ENCODE measurements at places on chromosomes 6 and 20. TPM values are rescaled to one million over a fixed set of nuclear protein-coding genes. Genes with fewer than 3 reads are reported as not detected.

- H3K4me1 ChIP-seq, result peaks cover 97% of the 10 kb centered on the region
- no peaks in the 10 kb centered on the region for H3K36me3 ChIP-seq
- DNase-seq, result no peak
- no peak overlapping the region for H3K4me3 ChIP-seq
These were observed 44.7 kb downstream of the RREB1 start for GRCh38 chr6:7152462-7152861.

DNA sequence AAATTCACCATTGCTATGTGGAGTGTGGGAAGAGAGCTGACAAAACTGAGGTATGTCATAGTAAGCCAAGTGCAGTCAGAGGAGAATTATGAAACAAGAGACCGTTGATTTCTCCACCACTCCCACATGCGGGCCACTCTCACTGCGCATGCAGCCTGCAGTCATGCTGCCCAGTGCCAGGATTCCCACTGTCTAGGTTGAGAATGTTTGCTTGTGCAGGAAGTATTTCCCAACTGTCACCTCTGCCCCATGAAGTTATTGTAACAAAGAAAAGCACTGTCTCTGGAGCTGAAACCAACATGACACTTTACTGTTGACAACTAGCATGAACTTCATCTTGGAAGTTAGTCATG lies 18.7 kb upstream of the SFT2D1 start:
- peaks cover 27% of the 10 kb centered on the region for H3K36me3 ChIP-seq
- no peak overlapping the region for H3K4me3 ChIP-seq
- DNase-seq, result peak; percentile 92
- no peaks in the 10 kb centered on the region for H3K27me3 ChIP-seq
- H3K27ac ChIP-seq, result peak overlapping the region; percentile 71

GRCh38 chr6:150729188-150729748 lies 129.6 kb downstream of the PLEKHG1 start:
- DNase-seq, result no peak
- H3K4me3 ChIP-seq, result no peak overlapping the region
- no peaks in the 10 kb centered on the region for H3K27me3 ChIP-seq
- H3K36me3 ChIP-seq, result peaks cover 11% of the 10 kb centered on the region

DNA sequence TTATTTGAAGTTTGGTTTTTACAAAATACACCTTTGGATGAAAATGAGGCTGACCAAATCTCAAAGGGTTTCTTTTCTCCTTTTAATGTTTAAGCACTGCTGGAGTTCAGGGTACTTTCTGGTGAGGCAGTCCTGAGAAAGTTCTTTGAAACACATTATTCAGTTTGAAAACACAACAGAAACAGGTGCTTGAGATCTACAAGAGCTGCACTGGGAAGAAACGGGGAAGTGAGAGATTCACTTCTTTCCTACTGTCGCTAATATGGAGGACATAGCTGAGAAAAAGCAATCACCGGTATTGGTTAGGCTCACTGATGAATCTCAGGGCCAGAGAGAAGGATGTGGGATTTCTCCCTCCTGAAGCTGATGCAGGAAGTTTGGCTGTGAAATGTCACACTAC lies 22.9 kb upstream of the TMEM170B start:
- H3K4me1 ChIP-seq, result no peaks in the 10 kb centered on the region
- no peaks in the 10 kb centered on the region for H3K36me3 ChIP-seq
- DNase-seq, result no peak
- no peaks in the 10 kb centered on the region for H3K27me3 ChIP-seq

DNA sequence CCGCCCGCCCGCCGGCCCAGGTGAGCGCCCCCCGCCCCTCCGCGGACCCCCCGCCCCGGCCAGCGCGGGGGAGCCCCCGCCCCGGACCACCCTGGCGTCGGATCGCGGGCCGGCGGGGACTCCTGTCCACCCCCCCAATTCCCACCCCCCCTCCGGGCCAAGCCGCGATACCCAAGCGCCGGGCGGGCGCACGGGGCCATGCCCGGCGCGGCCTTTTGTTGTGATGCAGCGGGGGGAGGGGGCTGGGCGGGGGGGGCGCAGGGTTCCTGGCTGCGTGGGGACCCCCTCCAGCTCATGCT lies 245 bp downstream of the SRC start:
- DNase-seq, result no peak
- H3K27me3 ChIP-seq, result no peaks in the 10 kb centered on the region
- no peaks in the 10 kb centered on the region for H3K36me3 ChIP-seq
- H3K4me1 ChIP-seq, result no peaks in the 10 kb centered on the region
- H3K4me3 ChIP-seq, result peak overlapping the region; percentile 67
- peak overlapping the region; percentile 51 for H3K27ac ChIP-seq

DNA sequence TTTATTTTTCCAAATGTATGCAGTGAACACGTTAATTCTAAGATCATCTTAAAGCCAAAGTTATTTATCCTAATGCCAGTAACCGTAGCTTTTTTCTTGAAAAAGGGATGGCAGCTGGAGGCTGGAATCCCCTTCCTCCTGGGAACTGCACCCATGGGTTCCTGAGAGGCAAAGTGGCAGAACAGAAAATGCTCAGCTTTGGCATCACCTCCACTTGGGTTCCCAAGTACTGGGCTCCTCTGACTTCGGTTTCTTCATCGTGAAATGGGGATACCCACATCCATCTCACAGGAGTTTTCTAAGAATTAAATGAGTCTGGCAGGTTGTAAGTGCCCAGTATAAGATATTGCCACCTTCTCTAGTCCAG lies 6.2 kb upstream of the DDX43 start:
- no peak overlapping the region for H3K27ac ChIP-seq
- H3K4me1 ChIP-seq, result no peaks in the 10 kb centered on the region
- H3K27me3 ChIP-seq, result no peaks in the 10 kb centered on the region
- H3K4me3 ChIP-seq, result peak overlapping the region; percentile 51
- H3K36me3 ChIP-seq, result no peaks in the 10 kb centered on the region

GRCh38 chr20:6718662-6719368 lies 48.7 kb upstream of the BMP2 start:
- H3K4me1 ChIP-seq, result no peaks in the 10 kb centered on the region
- DNase-seq, result no peak

DNA sequence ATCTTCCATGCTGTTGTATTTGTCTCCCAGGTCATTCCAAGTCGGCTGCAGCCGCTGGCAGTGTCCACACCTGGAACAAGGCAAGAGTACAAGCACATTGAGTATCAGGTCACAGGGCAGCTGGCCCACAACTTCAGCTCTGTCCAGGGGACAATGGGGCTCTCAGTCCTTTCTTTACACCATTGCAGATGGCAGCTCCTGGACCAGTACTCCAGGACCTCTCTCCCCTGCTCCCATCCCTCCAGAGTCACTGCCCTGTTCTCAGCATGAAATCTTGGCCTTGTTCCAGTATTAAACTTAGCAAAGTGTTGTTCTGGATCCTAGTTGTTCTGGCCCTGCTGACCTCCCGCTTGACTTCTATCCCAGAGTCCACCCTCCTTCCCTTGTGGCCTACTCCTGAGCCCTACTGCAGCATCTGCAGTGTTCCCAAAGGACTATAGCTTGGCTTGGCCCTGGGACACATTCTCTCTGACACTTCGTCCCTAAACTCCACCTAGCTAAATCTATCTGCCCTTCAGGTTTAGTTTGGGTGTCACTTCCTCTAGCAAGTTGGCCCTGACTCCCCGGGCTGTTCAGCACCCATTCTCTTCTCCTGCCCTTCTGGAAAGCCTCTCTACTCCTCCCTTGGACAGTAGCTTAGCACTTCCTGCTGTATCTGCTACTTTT lies 5.8 kb downstream of the TXNDC5 start:
- H3K27me3 ChIP-seq, result no peaks in the 10 kb centered on the region
- no peak overlapping the region for H3K4me3 ChIP-seq
- peaks cover 33% of the 10 kb centered on the region for H3K36me3 ChIP-seq
- H3K27ac ChIP-seq, result peak overlapping the region; percentile 12
- no peak for DNase-seq

- H3K36me3 ChIP-seq, result no peaks in the 10 kb centered on the region
- no peaks in the 10 kb centered on the region for H3K4me1 ChIP-seq
- no peak for DNase-seq
- H3K27me3 ChIP-seq, result no peaks in the 10 kb centered on the region
- H3K4me3 ChIP-seq, result no peak overlapping the region
These were observed 98.3 kb upstream of the FRMD1 start for GRCh38 chr6:168177103-168177891.

DNA sequence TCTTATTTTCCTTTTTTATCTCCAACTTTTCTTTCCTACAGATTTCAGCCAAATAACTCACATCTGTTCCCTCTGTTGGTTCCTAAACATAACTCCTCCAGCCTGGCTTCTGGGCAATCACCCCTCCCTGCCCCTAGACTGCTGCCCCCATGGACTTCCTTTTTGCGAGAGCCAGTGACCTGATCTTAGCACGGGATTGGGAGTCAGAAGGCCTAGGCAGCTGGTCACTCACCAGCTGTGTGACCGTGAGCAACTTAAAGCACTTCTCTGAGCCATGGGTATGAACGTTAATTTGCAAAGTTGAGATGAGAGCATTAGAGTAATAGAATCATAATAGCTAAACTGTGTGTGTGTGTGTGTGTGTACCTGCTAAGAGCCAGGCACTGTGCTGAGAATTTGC lies 4.5 kb upstream of the MMP9 start:
- no peaks in the 10 kb centered on the region for H3K4me1 ChIP-seq
- no peak for DNase-seq
- no peak overlapping the region for H3K4me3 ChIP-seq
- H3K27me3 ChIP-seq, result no peaks in the 10 kb centered on the region
- no peaks in the 10 kb centered on the region for H3K36me3 ChIP-seq

DNA sequence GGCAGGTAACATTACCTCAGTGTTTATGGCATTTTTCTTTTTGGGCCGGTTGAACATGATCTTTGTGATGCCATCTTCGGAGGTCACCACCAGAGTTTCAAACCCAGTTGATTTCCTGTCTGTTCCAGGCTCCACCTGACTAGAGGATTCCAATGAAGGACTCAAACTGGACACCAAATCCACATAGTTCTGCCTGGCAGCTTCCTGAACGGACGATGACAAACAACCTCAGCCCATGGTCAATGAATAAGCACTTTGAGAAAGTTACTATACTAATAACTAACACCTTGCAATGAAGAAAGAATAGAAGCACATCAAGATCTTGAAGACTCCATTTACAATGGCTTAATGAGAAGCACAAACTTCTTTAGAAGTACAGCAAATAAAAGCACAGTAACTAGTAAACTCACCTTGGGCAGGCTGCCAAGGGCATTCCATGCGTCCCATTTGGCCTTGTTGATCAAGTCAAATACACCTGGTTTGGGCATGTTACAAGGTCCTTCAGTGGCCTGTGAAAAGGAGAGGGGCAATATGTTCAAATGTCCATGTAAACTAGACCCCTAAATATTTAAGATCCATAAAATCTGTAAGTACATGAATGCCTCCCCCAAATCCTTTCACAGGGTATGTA lies 4.9 kb downstream of the ECI2 start:
- peaks cover 5% of the 10 kb centered on the region for H3K36me3 ChIP-seq
- H3K4me1 ChIP-seq, result peaks cover 19% of the 10 kb centered on the region
- no peak overlapping the region for H3K4me3 ChIP-seq
- H3K27me3 ChIP-seq, result no peaks in the 10 kb centered on the region
- peak; percentile 75 for DNase-seq

- no peak overlapping the region for H3K27ac ChIP-seq
- peak; percentile 66 for DNase-seq
- no peak overlapping the region for H3K4me3 ChIP-seq
- no peaks in the 10 kb centered on the region for H3K4me1 ChIP-seq
These were observed 69.1 kb upstream of the PBOV1 start for GRCh38 chr6:138287144-138287955.

DNA sequence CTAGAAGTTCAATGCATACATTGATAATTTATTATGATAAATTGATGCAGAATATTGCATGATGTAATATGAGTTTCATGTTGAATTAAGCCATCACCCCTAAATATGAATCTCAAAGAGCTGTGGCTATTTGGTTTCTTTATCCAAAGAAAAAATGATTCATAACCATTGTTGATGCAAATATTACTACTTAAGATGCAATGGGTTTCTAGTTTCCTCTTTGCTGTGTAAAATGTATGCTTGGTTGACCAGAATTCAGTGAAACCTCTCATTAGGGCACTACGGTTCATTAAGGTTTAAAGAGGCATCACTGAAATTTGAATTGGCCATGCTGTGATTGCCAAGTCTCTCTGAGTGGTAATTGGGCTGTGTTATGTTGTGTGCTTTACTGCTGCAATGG lies 492.5 kb upstream of the FLRT3 start:
- H3K27ac ChIP-seq, result no peak overlapping the region
- H3K4me1 ChIP-seq, result no peaks in the 10 kb centered on the region
- DNase-seq, result no peak
- H3K36me3 ChIP-seq, result no peaks in the 10 kb centered on the region

DNA sequence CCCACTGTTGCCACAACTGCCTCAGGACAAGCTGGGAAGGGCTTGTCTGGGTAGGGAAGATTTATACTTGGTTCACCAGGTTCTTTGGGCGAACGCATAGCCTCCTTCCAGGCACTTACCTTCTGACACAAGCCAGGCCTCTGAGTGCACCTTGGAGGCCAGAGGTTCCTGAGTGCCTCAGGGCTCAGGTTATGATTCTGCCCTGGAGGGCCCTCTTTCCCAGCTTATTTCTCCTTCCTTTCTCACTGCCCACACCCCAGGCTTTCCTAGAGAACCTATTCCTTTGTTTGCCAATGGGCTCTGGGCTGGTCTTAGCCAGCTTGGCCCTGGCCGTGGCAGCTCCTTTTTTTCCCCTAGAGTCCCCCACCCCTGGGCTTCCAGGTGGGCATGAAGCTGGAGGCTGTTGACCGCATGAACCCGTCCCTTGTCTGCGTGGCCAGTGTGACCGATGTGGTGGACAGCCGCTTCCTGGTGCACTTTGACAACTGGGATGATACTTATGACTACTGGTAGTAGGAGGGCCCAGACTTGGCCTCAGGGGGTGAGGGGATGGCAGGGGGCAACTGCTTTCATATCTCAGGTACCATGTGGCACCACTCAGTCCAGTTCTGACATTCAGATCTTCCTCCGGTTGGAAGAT lies 25.0 kb downstream of the L3MBTL1 start:
- no peak for DNase-seq
- no peak overlapping the region for H3K27ac ChIP-seq
- H3K4me3 ChIP-seq, result no peak overlapping the region
- H3K4me1 ChIP-seq, result no peaks in the 10 kb centered on the region

DNA sequence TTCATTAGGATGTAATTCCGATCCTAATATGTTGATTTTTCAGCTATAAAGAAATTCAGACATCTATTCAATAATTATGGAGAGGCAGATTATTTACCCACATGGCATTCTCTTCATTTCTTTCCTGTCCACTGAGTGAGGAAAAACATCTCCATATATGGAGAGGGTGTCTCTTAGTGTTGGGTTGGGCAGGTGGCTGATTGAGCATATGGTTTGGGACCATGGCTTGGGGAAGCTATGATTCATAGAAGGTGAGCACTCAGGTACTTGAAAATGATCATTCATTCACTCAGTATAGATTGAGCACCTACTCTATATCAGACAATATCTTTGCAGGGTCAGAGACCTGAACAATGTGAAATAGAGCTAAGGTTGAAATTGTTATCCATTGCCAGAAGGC lies 41.3 kb upstream of the IL20RA start:
- H3K36me3 ChIP-seq, result no peaks in the 10 kb centered on the region
- no peaks in the 10 kb centered on the region for H3K4me1 ChIP-seq
- no peak overlapping the region for H3K27ac ChIP-seq
- no peaks in the 10 kb centered on the region for H3K27me3 ChIP-seq
- DNase-seq, result no peak

- H3K27ac ChIP-seq, result no peak overlapping the region
- H3K27me3 ChIP-seq, result no peaks in the 10 kb centered on the region
- H3K36me3 ChIP-seq, result no peaks in the 10 kb centered on the region
- H3K4me1 ChIP-seq, result no peaks in the 10 kb centered on the region
- no peak overlapping the region for H3K4me3 ChIP-seq
- DNase-seq, result no peak
These were observed 32.5 kb upstream of the TMEM244 start for GRCh38 chr6:129893640-129894039.

GRCh38 chr20:9374480-9374879 lies 139.9 kb upstream of the LAMP5 start:
- H3K4me3 ChIP-seq, result no peak overlapping the region
- no peaks in the 10 kb centered on the region for H3K36me3 ChIP-seq
- no peak for DNase-seq

PLTP gene
- 60.6 TPM for total RNA-seq

IRF4 gene
- 1.7 TPM for total RNA-seq

DEF6 gene
- 1.1 TPM for total RNA-seq

CTAGE9 gene
- total RNA-seq, result not detected

All from right lobe of liver (tissue), 6 donors.